ENCODE measurements at places on chromosomes 11 and 22.

GRCh38 chr11:118435893-118436624, at the start of gene KMT2A:
KMT2A (plus strand) TSS chr11:118436492; CDS start chr11:118436513, 21 bp downstream.
- peak; percentile 99 for DNase-seq

DNA sequence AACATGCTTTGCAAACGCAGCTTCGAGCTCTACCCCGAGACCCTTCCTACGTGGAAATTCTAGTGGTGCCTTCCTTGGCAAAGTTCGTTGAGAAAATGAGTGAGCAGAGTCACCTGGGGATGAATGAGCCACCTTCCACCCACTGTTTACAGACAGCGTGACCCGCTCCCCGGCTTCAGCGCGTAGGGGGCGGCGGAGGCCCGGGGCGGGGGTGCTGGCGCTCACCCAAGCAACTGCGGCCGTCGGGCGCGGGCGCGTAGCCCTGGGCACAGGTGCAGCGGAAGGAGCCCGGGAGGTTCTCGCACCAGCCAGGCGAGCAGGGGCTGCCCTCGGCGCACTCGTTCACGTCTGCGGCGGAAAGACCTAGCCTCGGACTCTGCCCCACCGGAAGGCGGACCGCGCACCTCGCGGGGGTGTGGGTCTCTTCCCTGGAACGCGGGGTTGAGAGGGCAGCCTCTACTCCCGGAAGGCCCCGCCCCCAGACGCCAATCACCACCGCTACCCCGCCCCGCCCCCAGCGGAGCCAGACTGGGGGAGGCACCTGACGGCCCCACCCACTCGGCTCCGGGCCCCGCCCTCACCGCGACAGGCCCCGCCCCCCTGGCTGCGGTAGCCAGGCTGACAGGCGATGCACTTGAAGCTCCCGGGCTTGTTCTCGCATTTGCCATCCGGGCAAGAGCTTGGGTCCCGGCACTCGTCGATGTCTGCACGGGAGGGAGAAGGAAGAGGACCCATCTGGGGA, 11.8 kb downstream of the LTBP3 start:
- peak; percentile 99 for DNase-seq

GRCh38 chr11:210803-211180, 3.3 kb downstream of the RIC8A start:
- no peak for DNase-seq

- DNase-seq, result peak; percentile 90
Observed at GRCh38 chr11:849104-849824, 6.6 kb downstream of the TSPAN4 start.

GRCh38 chr11:29243616-29244015, 773.2 kb downstream of the KCNA4 start:
- no peak for DNase-seq

- no peak for DNase-seq
Observed at GRCh38 chr11:119752345-119752871, 23.4 kb upstream of the NECTIN1 start.

DNA sequence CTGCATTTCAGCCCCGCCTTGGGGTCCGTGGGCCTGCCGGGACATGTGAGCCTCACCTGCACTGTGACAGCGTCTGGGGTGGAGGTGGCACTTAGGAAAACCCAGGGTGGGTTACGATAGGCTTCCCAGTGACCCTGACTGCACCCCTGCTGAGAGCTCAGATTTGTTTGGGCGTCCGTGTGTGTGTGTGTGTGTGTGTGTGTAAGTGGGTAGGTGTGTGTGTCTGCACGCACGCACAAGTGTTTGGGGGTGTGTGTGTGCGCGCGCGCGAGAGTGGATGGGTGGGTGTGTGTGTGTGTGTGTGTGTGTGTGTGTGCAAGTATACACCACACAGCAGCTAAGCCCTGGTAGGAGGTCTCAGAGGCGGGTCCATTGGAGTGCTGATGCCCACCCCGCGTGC, 12.1 kb upstream of the ARHGAP8 start:
- no peak for DNase-seq

DNA sequence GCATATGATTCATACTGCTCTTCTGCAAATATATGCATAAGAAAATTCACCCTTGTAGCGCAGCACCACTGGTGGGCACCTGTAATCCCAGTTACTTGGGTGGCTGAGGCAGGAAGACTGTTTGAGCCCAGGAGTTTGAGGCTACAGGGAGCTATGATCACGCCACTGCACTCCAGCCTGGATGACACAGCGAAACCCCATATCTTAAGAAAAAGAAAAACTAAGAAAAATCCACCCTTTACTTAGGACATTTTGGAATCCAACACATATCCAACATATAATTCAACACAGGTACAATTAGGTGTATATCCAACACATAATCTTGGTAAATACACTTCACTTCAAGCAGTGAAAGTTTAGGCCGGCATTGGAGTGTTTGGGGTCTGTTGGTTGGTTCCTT, 255.5 kb upstream of the PITPNB start:
- DNase-seq, result no peak

DNA sequence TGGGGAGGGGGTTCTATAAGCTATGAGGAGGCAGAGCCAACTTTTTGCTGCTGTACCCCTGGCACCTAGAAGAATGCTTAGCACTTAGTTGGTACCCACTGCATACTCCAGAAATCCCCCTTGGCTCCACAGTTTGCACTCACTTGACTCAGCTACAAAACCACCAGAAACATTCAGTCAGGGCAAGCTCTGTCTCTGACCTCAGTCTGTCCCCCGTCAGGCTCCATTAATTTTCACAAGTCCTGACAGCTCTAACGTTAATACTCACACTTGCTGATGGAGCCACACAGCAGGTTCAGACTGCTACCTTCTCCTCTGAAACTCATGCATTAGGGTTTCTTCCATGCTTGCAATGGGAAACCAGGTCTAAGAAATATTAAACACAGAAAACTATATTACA, 81.7 kb downstream of the MPPED2 start:
- no peak for DNase-seq

DNA sequence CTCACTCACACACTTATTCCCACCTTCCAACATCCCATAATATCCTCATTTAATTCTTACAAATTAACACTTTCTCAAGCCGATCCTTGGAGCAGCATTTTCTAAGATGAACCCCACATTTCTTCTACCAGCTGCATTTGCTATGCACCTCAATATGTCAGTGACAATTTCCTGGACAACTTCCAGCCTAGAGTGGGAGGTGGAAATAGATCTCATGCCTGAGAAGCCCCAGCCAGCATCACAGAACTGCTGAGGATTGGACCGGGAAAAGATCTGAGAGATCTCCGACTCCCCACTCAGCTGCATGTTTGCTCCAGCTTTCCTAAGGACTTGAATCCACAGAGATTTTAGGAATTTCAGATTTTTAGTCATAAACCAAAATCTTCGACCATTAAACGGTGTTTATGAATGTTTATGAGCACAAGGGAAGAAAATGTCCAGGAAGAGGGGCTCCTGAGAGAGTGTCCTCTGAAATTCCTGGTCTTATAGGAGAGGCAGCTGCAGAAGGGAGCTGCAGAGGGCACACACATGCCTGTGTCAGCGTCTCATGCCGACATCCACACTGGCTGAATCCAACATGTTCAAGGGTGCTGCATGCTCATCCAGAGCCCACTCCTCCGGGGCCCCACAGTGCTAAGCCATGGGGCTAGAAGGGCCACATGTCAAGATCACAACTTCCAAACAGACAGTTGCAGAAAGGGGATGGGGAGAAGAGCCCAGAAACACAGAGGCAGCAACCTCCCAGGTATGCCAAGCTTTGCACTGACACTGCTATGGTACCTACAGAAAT, 68.6 kb downstream of the MICAL3 start:
- DNase-seq, result no peak

DNA sequence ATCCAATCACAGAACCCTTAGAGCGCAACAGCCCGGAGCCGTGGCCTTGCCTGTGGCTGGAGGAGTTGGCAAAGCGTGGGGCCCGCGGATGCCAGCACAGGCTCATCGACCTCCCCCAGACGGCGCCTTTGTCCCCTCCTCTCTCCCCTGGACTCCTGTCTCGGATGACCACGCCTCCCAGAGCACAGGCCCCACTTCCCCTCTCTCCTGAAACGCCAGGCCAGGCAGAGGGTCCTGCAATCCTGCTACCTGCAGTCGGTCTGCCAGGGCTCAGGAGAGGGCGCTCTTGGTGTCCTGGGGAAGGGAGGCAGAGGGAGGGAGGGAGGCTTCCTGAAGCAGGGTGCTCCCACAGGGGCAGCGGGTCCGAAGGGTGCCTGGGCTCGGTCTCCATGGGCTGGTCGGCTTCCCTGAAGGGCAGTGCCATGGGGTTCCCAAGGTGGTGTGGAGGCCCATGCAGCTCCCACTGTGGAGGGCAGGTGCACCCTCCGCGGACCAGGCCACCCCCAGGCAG, 16.6 kb upstream of the TTLL12 start:
- peak; percentile 93 for DNase-seq

DNA sequence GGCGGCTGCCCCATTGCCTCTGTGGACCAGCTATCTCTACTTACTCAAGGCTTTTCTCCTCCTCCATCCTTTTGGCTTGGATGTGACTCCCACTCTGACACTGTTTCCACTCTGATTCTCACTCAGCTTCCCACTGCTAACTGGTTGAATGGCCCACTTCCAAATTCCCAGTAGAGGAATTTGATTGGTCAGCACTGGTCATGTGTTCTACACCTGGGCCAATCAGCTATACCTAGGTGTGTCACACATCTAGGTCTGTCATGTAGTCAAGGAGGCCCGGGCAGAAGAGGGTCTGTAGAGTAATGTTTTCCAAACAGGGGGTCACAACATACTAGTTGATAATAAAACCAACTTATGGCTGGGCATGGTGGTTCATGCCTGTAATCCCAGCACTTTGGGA, 53.3 kb downstream of the TPBGL start:
- DNase-seq, result no peak

DNA sequence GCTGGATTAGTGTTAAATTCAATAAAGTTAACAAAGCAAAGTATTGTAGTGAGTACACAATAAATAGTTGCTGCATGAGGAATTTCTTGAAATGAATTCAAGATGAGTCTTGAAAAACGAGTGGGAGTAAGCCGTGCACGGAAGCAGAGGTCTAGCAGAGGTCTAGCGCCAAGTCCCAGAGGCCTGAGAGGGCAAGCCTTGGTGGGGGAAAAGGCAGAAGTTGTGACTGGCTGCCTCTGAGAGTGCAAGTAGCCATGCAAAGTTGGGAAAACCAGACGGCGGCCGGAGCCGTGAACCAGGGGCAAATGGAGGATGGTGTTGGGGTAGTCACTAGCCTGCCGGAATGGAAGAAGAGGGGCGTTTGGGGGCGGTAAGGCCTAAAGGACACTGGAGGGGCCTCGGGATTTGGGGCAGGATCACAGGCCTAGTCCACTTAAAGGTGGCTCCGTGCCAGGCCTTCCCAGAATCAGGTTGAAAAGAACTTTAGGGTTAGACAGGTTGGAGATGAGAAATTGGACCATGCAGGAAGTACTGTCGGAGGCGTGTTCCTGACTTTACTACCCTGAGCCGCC, 379 bp upstream of the SLC3A2 start:
- DNase-seq, result no peak

DNA sequence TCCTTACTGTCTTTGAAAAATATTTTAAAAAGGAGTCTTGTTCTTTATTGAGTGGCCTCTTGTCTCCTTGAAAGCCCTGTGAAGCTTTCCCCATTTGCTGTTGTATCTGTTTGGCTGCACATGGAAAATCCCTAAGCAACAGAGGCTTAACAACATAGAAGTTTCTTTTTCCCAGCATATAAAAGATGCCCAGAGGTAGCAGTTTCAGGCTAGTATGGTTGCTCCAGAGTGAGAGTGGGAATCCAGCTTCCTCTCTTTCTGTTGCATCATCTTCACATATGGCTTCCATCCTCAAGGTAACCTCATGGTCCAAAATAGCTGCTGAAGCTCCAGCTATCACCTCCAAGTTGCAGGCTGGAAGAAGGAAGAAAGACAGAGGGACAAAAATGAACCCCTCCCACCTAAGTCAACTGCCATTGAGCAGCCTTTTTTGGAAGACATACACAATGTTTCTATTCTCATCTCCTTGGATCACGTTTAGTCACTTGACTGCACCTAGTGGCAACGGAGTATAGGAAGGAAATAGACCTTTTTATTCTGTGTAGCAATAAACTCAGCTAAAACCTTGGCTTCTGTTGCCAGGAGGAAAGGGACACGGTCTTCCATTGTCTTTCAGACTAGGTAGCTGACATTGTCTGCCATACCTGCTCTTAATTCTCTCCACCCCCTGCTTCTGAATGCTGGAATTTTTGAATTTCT, 5.3 kb downstream of the CSF2RB start:
- DNase-seq, result no peak

DNA sequence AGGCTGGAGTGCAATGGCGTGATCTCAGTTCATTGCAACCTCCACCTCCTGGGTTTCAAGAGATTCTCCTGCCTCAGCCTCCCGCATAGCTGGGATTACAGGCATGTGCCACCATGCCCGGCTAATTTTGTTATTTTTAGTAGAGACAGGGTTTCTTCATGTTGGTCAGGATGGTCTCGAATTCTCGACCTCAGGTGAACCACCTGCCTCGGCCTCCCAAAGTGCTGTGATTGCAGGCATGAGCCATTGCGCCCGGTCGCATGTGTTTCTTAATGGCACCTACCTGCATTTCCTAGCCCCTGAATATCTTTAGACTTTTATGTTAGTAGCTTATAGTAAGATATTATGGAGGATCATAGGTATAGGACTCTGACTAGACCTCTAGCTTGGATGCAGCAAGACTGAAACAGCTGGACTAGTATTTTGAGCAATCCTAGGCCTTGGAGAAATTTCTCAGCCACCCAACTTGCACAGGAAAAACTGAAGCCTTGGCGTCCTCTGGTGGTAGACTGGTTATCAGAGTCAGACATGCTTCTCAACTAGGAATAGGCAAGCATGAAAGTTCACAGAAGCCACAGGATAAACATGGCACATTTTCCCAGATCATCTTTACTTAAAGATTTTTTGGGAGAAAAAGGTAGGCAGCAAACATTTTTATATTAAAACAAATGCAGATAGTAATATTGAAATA, 22.7 kb upstream of the C1QTNF4 start:
- peak; percentile 85 for DNase-seq

DNA sequence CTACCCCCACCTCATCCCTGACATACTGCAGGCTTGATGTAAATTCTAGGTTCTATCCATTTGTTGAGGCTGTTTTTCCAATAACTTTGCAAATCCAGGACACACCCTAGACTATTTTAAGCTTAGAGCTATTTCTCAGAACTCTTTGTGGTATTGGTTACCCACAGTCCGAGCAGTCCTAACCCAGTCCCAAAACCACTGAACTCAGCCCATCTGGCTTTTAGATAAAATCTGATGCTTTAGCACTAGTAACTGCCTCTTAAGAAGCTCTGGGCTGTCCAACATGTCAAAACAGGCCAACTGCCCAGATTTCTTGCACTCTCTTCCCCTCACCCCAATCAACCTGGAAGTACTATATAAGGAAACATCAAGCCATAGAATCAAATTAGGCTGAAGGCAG, 344.4 kb upstream of the CADM1 start:
- no peak for DNase-seq

DNA sequence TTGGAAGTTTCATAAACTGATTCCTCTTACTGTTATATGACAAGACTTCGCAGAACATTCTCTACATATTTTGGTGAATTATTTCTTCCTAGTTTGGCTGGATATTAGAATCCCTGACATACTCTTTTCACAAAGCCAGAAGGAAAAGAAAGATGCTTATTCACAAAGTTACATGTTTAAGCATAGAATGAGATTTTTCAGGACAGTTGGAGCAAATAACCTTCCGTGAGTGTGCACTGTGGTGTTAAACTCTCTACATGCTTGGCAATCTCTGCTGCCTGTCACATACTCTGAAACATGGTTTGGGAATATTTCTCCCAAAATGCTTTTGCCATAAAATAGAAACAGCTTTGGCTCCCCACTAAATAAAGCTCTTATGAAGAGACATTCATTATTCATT, 230.0 kb upstream of the MTNR1B start:
- no peak for DNase-seq

GRCh38 chr11:113447621-113448315, 27.4 kb downstream of the DRD2 start:
- DNase-seq, result no peak

- DNase-seq, result no peak
Observed at GRCh38 chr11:133600786-133601185, 68.5 kb upstream of the OPCML start.

Measured in endodermal cell (in vitro differentiated cells).